Cardiac fibroblast (primary cell): ENCODE measurements at places on chromosomes 16 and 17.

DNA sequence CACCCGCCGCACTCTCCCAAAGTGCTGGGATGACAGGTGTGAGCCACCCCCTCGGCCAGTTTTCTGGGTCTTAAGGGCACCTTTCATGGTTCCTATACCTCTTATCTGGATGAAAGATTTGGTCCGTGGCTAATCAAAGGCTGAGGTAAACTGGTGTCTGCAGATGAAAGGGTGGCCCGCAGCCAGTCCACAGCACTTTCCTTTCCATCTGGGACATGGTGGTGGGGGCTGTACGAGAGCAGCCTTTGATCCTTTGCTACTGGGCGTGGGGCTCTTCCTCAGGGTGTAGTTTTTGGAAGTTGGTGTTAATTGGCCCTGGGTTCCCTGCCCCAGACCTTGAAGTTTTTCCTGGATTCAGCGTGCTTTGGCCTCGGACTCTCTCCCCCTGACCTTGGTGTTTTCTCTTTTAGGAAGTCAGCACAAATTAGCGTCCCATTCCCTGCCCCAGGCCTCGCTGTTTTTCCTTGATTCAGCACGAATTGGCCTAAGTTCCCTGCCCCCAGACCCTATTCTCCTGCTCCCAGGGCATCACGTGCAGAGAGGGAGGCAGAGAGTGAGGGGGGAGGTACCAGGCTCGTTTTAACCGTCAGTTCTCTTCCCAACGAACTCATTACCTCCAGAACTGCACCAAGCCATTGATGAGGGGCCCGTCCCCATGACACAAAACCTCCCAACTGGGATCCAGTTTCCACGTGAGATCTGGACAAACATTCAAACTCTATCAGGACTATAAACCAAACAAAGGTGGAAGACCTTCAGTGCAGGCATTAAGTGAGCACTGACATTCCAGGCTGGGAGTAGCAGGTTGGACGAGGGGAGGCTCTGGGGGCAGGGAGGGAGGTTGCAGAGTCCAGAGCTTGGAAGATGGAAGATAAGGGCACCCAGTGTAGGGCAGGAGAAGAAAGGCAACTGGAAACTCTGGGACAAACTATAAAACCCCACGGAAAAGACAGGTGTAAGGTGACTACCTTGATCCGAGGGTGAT is 11.6 kb downstream of the DPEP1 start:
- DNase-seq: no peak

DNA sequence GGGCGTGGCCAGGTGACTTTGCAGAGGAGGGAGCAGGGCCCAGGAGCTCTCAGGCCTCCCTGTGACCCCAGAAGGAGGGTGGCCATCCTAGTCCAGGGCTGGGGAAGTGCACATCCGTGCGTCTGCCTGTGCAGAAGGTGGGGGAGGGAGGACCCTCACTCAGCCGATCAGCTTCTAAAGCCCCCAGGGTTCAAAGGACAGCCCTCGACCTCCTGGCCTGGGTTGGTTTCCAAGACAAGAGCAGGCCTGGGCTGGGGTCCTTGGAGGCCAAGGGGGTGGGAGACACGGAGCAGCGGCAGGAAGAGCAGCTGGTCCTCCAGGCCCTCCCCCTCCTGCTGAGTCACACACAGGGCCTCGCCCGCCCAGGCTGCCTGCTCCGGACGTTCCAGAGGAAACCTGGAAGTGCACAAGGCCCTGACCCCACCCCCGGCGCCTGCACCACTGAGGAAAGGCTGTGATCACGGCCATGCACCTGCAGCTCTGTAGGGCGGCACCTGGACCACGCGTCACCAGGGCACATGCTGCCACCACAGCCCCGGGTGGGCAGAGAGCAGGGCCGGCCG is 67.1 kb upstream of the ZNF469 start:
- peak; percentile 74 for DNase-seq

DNA sequence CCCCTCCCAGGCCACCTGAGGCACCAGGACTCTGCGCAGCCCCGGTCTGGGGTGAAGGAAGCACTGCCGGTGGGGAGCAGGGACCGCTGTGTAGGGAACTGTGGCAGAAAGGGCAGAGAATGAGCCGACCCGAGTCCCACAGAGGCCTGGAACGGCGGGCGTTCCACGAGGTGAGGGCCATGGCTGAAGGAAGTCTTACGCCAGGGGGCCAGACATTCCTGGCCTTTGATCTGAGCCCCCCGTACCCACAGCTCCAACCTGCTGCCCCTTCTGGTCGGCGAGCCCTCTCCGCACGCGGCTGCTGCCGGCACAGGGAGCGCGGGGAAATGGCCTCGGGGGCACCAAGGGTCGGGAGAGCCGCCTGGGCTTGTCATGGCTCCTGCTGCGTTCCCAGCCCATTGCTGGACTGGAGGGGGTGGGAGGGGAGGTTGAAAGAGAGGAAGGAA is 1.4 kb upstream of the WNT3 start:
- no peak for DNase-seq

GRCh38 chr17:22145605-22146178 is 453.4 kb downstream of the KCNJ18 start:
- DNase-seq: no peak

DNA sequence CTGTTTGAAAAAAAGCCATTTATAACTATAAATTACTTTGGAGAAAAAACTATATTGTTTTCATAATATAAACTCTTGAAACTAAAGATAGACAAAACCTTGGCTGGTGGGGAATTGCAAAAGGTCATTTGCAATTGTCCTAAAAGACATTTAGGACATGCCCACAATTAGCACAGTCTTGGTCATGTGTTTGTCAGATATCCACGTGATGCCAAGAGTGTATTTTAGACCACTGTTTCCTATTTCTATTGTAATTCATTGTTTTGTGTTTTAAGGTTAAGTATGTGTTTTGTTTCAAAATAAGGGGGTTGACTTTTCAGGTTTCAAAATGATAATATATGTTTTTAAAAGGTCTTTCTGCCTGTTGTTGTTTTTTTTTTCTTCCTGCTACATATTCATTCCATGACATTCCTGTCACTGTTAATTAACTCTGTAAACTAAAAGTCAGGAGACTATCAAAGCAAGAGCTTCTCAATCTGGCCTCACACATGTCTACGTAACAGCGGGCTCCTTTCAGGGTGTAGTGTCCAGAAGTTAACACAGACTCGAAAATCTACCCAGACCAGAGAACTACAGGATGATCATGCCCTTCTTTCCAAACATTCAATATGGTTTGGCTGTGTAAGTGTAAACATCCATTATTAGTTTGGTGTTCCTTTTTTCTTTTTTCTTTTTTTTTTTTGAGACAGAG is 58.7 kb downstream of the COG7 start:
- no peak for DNase-seq

DNA sequence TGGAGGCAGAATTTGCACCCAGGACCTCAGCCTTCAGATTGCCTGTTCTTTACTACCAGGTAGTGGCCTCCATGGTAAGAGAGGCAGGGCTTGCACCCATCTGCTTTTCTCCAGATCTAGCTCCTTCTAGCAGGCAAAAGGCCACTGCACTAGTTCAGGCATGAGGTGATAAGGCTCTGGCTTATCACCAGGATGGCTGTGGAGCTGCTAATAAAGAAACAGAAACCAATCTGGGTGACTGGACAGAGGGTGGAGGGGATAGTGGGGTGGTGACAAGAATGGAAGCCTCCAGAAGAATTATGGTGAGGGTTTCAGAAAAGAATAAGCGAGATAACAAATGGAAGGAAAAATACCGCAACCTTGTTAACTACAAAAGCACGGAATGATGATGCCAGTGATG is 15.5 kb upstream of the SUPT4H1 start:
- DNase-seq: no peak

DNA sequence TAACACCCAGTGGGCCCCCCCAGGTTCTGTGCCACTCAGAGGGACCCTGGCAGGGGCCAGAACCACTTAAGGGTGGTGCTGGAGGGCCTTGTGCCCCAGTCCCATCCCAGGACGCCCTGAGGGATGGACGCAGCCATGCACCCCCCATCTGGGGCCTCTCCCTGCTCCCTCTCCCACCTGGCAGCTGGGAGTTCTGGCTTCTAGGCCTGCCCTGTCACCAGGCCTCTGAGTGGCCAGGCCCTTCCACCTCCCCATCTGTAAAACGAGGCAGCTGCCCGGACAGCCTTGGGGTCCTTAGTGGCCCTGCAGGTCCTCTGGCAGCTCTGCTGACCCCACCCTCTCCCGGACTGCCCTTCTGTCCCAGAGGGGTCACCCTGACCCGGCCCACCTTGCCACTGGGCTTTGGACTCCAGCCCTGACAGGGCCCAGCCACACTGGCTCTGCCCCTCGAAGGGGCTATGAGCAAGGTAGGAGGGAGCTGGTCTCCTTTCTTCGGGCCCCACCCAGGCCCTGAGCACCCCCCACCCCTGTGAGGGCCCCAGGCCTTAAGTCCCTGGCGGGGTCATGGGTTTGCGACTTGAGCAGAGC is 12.3 kb downstream of the PAM16 start:
- no peak for DNase-seq
